NCI-H146 (cell line): ENCODE measurements at places on chromosomes 12 and 14.
A peak's percentile ranks its signal among the peaks of the same experiment; 100 is the strongest.

- no peak for DNase-seq
Observed at GRCh38 chr12:42992826-42993225, 403.3 kb upstream of the PRICKLE1 start.

GRCh38 chr12:124851342-124851741 lies 12.3 kb downstream of the SCARB1 start:
- DNase-seq, result no peak

DNA sequence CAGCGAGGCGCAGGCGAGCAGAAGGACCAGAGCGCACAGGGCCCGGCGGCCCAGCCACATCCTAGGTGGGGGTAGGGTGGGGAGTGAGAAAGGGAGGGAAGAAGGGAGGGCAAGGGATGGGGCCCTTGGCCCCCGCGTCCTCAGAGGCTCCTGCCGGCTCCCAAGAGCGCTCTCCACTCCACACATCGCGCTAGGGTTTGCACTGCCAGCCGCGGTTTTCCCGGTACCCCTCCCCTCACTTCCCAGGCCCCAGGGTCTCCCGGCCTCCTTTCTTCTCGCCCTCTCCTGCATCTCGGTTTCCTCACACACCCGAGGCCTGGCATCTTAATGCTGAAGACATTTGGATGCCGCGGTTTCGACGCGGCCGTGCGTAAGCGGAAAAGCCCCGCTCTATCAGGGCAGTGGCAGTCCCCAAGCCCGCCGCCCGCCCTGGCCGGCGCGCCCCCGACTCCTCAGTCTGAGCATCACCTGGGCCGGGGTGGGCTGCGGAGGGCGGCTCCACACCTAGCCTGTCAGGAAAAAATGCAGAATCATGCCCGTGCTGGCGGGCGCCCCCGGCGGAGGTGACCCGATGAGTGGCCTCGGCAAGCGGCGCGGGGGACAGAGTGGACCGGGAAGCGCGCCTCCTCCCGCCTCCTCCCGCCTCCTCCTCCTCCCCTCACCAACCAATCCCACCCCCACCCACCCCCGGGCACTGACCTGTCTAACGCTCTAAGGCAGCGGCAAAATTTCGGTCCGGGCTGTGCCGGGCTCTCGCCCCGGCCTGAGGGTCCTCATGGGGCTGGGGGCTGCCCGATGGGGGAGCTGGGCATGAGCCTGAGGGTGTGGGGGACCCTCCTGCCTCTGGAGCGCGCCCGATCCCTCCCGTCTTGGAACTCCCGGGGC lies 686 bp downstream of the B4GALNT1 start:
- DNase-seq, result peak; percentile 69

- peak; percentile 62 for DNase-seq
Observed at GRCh38 chr14:99590746-99591555, 13.1 kb downstream of the CCDC85C start.
